ENCODE measurements at places on chromosomes 2 and 18.

DNA sequence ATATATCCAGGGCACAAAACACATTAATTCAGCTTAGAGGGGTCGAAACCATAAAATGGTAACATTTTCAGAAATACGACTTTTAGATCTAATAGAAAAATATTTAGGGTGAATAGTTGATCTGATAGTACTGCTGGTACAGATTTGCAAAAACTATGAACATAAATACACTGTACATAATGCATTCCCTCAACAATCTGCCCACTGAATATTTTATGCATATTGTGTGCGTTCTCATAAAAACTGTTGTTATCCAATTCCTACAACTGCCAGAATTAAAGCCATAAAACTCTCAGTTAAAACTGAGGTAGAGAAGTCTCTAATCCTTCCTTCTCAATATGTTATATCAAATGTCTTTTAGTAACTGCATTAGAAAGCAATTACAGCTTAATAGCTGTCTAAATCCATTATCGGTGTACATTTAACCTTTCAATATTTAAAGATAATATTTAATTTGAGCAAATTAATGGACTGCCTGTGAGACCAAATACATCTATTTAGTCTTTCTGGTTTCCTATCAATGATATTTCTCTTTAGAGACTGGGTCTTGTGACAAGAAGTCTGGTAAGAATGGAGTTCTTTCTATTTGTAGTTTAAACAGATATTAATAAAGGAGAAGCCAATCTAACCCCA is 32.5 kb downstream of the TCF4 start:
- DNase-seq = no peak

DNA sequence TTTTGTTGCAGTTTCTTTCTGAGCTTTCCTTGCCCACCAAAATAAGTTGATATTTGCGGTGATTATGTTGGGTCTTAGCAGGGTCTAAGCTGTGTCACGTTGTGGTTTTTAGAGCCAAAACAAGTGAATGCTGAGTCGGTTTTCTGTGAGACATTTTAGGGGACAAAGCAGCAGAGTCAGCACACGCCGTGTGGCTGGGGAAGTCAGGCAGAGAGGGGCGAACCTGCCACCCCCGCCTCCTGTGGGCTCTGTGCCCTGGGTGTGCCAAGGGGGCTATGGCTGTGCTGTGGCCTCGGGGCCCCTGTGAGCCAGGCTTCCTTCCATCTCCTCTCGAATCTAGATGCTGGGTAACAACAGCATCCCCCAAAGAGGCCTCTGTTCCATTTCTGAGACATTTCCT is 30.8 kb upstream of the TMEM87B start:
- DNase-seq = no peak

DNA sequence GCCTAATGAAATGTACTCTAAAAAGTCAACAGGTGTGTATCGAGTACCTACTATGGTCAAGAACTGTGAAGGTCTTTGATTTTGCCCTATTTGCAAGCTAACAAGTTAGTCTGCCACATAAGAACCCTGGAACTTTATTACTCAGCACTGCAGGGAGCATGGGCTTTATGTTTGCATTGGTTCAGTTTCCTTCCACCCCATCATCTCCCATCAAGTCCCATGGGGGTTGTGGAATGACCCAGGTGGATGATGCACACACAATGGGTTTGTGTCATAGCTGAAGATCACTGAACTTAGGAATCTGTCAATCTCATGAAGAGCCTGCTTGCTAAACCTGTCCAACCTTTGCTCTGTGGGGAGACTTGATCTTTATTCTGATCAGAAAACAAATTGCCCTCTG is 265.5 kb downstream of the RPRM start:
- no peak for DNase-seq

DNA sequence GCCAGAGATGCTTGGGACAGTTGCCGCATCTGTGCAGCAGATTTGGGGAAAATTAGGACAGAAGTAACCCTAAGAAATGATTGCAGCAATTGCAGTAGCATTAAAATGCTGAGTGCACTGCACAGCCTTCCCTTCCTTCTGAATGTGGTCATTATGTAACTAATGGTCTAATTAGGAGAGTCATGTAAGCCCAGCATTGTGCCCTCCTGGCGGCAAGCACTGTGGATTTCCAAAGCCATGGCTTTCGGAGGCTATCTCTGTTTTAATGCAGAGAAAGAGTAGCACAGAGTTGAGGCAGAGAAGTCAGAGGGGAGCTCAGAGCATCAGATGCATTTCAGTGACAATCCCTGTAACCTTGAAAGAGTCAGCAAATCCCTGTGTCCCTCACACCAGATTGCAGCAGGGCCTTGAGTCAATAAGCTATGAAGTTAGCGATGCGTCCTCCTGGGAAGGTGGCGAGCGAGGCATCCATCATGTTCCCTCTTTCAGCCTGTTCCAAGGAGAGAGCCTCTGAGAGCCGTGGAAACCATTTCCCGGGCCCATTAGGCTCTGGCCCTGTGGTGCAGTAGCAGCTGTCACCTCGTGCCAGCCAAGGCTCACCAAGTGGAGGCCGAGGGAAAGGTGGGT is 307.2 kb downstream of the FBXO15 start:
- DNase-seq = peak; percentile 25

- DNase-seq = no peak
These were observed 264.8 kb downstream of the C1D start for GRCh38 chr2:67797801-67798540.

DNA sequence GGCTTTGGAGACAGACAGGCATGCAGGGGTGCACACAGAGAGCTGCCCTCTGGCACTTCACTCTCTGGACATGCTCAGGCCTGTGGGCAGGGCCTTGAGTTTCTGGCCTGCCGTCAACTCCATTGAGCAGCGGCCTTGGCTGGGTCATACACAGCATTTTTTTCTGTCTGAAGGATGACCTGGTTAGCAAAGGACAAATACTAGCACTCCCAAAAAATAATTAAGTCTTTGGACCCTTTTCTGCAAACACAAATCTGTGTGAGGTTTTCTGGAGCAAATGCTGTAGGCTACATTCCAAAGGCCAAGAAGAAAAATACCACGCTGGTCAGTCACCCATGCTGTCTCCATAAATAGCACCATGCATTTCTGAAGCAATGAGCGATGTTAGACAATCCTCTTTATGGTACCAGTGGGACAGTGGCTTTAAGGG is 124.7 kb upstream of the CTAGE1 start:
- DNase-seq = no peak

DNA sequence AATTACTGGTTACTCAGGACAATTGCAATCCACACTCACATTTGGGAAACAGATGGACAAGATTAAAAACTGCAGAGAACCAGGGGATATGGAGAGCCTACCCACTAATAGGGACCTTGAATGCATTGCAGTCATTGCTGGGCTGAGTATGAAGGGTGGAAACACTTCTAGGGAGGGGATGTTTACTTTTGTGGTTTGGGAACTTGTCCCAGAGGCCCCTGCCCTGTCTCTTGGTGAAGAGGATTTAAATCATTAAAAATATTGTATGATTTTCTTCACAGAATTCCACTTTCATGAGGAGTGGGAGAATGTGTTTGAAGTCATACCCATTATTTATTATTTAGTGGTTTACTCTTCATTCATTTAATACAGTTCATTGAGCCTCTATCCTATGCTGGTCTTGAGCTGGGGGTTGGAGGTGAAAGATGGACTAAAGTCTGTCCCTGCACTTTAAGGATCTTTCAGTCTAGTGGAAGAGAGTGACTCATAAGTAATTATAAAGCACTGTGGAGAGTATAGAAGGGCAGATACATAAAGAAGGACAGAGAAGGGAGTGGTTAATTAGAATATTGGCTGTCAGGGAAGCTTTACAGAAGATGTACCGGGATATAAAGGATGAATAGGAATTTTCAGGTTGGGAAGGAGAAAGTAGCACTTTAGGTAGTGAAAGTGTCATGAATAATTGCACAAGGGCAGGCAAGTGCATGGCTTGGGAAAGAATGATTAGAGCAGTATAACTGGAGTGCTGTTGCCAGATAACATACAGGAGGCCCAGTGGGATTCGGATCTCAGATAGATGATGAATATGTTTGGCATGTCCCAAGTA is 313.4 kb downstream of the LPIN1 start:
- DNase-seq = no peak

DNA sequence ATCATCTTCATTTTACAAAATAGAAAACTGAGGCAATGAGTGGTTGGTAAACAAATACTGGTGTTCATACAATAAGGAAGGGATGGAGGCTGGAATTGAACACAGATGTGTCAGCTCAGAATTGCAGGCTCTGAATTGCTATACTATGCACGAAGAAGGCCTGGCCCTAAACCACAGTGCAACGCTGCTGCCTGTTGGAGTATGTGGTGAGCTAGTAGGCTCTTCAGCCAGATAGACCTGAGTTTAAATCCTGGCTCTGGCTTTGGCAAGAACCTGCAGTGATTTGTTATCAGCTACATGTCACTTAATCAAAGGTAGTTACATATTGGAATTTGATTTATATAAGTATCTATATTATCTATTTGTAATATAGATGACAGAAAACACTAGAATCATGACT is 1602.4 kb upstream of the CELF4 start:
- DNase-seq = no peak
